ENCODE measurements at places on chromosomes 4 and X.

DNA sequence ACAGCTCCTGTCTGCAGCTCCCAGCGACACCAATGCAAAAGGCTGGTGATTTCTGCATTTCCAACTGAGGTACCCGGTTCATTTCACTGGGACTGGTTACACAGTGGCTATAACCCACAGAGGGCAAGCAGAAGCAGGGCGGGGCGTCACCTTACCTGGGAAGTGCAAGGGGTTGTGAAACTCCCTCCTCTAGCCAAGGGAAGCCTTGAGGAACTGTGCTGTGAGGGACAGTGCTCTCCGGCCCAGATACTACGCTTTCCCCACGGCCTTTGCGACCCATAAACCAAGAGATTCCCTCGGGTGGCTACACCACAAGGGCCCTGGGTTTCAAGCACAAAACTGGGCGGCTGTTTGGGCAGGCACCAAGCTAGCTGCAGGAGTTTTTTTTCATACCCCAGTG lies 218.9 kb downstream of the PPP3CA start:
- peaks cover 6% of the 10 kb centered on the region for H3K4me1 ChIP-seq
- H3K36me3 ChIP-seq = peaks cover 2% of the 10 kb centered on the region
- no peak overlapping the region for H3K27ac ChIP-seq
- H3K4me3 ChIP-seq = no peak overlapping the region
- no peaks in the 10 kb centered on the region for H3K27me3 ChIP-seq

DNA sequence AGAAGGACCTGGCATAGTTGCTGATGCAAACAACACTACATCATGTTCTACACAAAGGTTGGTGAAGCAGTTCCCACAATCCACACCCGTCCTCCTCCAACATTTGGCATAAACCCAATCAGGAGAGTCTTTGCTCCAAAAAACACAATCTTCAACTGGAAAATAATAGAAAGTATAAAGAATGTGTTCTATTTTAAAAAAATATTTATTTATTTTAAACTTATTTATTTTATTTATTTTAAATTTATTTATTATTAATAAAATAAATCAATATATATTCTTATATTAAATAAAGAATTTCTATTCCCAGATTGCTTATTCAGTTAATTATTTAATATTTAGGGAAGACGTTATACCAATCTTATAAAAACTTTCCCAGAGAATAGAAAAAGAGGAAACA lies 1753.7 kb upstream of the AGA start:
- no peaks in the 10 kb centered on the region for H3K27me3 ChIP-seq
- H3K36me3 ChIP-seq = no peaks in the 10 kb centered on the region
- DNase-seq = no peak
- no peaks in the 10 kb centered on the region for H3K4me1 ChIP-seq

DNA sequence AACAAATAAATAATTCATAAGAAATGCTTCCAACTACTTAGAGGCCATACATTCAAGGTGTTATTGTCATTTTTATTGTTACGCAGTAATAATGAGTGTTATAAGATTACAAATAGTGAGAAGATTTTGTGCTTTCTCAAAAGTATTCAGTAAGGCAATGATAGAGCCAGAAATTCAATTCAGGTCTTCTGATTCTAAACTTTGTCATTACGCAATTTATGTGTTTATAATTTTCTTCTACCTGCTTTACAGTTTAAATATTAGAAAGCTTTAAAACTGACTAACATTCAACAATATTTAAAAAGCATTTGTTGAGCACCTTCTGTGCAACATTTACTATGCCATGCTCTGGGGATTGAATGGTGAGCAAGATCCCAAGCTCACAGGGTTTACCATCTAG lies 183.4 kb upstream of the ETNPPL start:
- DNase-seq = no peak
- H3K27me3 ChIP-seq = peaks cover 2% of the 10 kb centered on the region
- H3K4me1 ChIP-seq = no peaks in the 10 kb centered on the region
- no peak overlapping the region for H3K4me3 ChIP-seq

DNA sequence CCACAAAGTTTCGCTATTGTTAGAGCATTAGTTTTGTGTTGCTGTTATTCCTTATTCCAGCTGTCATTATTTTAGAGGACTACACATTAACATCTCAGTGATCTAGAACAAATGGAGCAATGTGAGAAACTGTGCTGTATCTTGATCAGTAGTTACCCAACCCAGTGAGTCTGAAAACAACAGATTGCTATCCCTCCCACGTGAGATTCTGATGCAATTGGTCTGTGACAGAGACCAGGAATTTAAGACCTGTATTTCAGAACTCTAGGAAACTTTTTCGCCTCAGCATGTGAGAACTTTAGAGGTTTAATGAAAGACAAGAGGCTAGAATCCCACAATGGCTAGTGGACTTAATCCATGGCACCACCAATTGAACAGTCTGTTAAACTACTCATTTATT lies 35.7 kb upstream of the CDS1 start:
- H3K4me1 ChIP-seq = no peaks in the 10 kb centered on the region
- no peak overlapping the region for H3K4me3 ChIP-seq
- no peak overlapping the region for H3K27ac ChIP-seq
- no peaks in the 10 kb centered on the region for H3K36me3 ChIP-seq
- DNase-seq = no peak

DNA sequence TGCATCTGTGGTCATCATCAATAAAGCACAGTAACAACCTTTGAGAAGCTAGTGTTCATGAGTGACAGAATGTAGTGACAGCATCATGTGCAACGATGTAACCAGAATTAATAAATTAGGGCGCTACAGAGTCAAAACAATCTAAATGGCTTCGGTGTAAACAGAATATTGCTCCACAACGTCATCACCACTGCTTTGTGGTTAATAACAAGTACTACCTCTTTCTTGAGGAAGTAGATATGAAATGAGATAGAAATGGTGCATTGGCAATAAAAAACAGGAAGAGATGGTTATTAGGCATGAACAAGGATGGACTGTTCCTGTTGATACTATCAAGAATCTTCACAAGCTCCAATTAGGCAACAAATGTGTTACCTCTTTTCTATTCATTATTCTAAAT lies 8.7 kb upstream of the PDHA2 start:
- H3K4me3 ChIP-seq = no peak overlapping the region
- no peaks in the 10 kb centered on the region for H3K4me1 ChIP-seq
- no peaks in the 10 kb centered on the region for H3K27me3 ChIP-seq
- H3K27ac ChIP-seq = no peak overlapping the region

- no peaks in the 10 kb centered on the region for H3K36me3 ChIP-seq
- no peak overlapping the region for H3K4me3 ChIP-seq
- no peaks in the 10 kb centered on the region for H3K4me1 ChIP-seq
- H3K27ac ChIP-seq = no peak overlapping the region
- H3K27me3 ChIP-seq = no peaks in the 10 kb centered on the region
- no peak for DNase-seq
These were observed 227.2 kb downstream of the COX18 start for GRCh38 chr4:72842323-72842722.

- H3K4me3 ChIP-seq = no peak overlapping the region
- H3K27me3 ChIP-seq = no peaks in the 10 kb centered on the region
- no peaks in the 10 kb centered on the region for H3K36me3 ChIP-seq
- H3K27ac ChIP-seq = no peak overlapping the region
- no peak for DNase-seq
These were observed 57.7 kb upstream of the PASD1 start for GRCh38 chrX:151505796-151506195.

Data from activated T-helper 1 cell treated with anti-CD3 and anti-CD28 coated beads, Interleukin-12 subunit alpha, Interleukin-12 subunit beta, Interleukin-2, Interleukin-4 antibody, amounts not matched to agents 30 ng/mL and 10 ng/mL and 1 ng/mL, durations not matched to agents 14 hours and 24 hours and 36 hours (primary cell).